Activated T-cell treated with anti-CD3 and anti-CD28 coated beads, Interleukin-2, amount 50 U/mL, for 72 hours (primary cell): ENCODE measurements at places on chromosomes 16 and 17.

DNA sequence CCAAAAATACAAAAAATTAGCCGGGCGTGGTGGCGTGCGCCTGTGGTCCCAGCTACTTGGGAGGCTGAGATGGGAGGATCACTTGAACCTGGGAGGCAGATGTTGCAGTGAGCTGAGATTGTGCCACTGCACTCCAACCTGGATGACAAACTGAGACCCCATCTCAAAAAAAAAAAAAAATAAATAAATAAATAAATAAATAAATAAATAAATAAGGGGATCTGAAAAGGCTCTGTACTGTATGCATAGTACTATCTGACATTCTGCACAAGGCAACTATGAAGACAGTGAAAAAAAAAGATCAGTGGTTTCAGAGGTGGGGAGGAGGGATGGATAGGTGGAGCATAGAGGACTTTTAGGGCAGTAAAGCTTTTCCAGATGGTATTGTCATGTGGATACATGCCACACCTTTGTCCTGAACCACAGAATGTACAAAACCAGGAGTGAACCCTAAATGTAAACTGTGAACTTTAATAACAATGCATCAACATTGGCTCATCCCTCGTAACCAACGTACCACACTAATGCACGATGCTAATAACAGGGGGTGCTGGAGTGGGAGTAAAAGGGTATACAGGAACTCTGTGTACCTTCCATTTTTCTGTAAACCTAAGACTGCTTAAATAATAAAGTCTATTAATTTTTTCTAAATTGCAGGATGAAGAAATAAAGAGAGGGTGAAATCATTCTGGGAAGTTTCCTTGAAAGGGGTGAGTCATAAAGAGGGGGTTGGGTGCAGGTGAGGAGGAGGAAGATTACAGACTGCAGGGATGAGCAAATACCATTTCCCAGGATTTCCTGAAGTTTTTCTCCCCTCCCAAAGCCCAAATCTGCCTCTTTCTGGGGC lies 155.8 kb upstream of the SDK2 start:
- H3K4me1 ChIP-seq = no peaks in the 10 kb centered on the region
- no peak overlapping the region for H3K27ac ChIP-seq
- no peak for DNase-seq
- no peaks in the 10 kb centered on the region for H3K36me3 ChIP-seq
- no peak overlapping the region for H3K4me3 ChIP-seq

- no peak overlapping the region for H3K4me3 ChIP-seq
- H3K27ac ChIP-seq = no peak overlapping the region
- H3K27me3 ChIP-seq = no peaks in the 10 kb centered on the region
- H3K36me3 ChIP-seq = no peaks in the 10 kb centered on the region
Observed at GRCh38 chr17:8048236-8048635, 9.4 kb downstream of the ALOX15B start.

DNA sequence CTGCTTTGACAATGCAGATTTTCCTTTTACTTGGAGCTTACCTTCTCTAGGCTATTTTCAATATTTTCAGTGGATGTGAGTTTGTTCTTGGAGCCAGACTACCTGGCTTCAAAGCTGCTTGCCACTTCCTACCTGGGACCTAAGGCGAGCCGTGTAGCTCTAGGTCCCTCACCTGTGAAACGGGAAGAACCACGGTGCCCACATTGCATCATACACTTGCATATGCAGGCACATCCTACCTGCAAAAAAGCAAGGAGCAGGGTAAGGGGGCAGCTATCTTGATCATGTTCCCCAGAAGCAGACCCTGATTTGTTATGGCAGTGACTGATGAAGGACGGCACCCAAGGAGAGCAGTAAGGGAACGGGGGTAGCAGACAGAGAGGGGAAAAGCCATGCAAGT lies 27.0 kb upstream of the MPRIP start:
- peaks cover 29% of the 10 kb centered on the region for H3K4me1 ChIP-seq
- no peaks in the 10 kb centered on the region for H3K36me3 ChIP-seq
- no peak overlapping the region for H3K27ac ChIP-seq
- H3K27me3 ChIP-seq = no peaks in the 10 kb centered on the region

DNA sequence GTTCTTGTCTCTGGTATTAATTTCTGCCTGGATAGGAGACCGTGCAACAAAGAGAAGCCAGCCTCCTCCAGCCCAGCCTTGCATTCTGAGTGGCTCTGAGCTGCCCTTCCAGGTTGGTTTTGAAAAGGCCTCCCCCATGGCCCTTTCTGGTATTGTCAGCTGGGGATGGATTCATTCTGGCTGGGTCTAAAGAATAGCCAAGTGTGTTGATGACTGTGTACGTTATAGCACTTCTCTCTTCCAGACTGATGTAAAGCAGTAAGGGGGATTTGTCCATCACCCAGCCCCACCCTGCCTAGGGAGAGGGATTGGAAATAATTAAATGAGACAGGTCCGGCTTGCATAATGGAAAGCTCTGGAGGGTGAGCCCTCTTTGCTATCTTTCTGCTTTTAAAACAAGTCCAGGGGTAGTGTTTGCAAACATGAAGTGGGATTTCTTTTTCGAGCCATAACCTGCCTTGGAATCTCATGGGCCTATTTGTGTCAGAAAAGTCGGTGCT lies 146.4 kb downstream of the MSI2 start:
- H3K27me3 ChIP-seq = no peaks in the 10 kb centered on the region
- no peaks in the 10 kb centered on the region for H3K36me3 ChIP-seq
- H3K4me1 ChIP-seq = peaks cover 21% of the 10 kb centered on the region
- no peak overlapping the region for H3K27ac ChIP-seq
- DNase-seq = no peak

- H3K4me3 ChIP-seq = no peak overlapping the region
- H3K27me3 ChIP-seq = peaks cover under 1% of the 10 kb centered on the region
- H3K36me3 ChIP-seq = no peaks in the 10 kb centered on the region
- H3K27ac ChIP-seq = no peak overlapping the region
- H3K4me1 ChIP-seq = no peaks in the 10 kb centered on the region
- no peak for DNase-seq
Observed at GRCh38 chr17:68053231-68054013, 17.9 kb downstream of the KPNA2 start.

DNA sequence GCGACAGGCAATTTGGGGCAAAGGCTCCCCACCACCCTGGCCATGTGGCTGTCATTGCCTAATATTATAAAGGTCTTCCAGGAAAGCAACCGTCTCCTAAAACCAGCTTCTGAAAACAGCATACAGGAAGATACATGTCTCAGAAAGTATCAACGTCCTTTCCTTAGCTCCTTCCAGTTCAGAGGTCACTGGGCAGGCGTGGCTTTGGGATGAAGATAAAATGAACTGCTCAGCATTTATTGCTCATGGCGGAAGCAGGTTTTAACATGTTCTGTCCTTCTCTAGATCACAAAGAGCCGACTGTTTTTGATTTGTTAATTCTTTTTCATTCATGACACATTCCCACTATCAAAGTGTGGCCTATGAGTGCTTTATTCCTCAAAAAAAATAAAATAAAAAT lies 8.0 kb downstream of the CFAP20 start:
- no peak overlapping the region for H3K27ac ChIP-seq
- DNase-seq = no peak
- H3K36me3 ChIP-seq = no peaks in the 10 kb centered on the region
- H3K27me3 ChIP-seq = no peaks in the 10 kb centered on the region
- peaks cover 30% of the 10 kb centered on the region for H3K4me1 ChIP-seq

GRCh38 chr17:41835214-41835799 lies 725 bp downstream of the NT5C3B start:
- H3K4me1 ChIP-seq = peaks cover 18% of the 10 kb centered on the region
- peak overlapping the region; percentile 81 for H3K4me3 ChIP-seq
- H3K27ac ChIP-seq = no peak overlapping the region
- DNase-seq = no peak
- H3K27me3 ChIP-seq = peaks cover 10% of the 10 kb centered on the region

DNA sequence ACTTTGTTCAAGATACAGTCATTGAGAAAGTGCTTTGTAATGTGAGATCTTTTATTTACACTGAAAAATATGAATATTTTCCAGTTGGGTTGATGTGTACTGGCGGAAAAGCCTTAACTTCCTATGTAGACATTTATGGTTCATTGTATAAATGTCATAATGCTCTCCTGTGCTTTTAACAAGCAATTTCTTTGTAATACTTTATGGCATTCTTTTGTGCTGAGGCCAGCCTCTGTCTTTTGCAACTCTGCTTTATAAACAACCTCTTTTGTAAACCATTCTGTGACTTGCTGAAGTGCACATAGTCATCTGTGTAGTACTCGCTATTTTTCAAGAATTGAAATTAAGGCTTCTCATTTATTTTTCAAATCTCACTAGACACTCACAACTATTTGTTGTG lies 291.2 kb downstream of the CDH11 start:
- H3K27me3 ChIP-seq = no peaks in the 10 kb centered on the region
- H3K4me1 ChIP-seq = no peaks in the 10 kb centered on the region
- peaks cover 6% of the 10 kb centered on the region for H3K36me3 ChIP-seq
- H3K4me3 ChIP-seq = no peak overlapping the region
- no peak for DNase-seq

- H3K4me3 ChIP-seq = no peak overlapping the region
- DNase-seq = no peak
- H3K36me3 ChIP-seq = no peaks in the 10 kb centered on the region
- H3K27me3 ChIP-seq = no peaks in the 10 kb centered on the region
Observed at GRCh38 chr17:1180958-1181752, 1.4 kb upstream of the ABR start.

DNA sequence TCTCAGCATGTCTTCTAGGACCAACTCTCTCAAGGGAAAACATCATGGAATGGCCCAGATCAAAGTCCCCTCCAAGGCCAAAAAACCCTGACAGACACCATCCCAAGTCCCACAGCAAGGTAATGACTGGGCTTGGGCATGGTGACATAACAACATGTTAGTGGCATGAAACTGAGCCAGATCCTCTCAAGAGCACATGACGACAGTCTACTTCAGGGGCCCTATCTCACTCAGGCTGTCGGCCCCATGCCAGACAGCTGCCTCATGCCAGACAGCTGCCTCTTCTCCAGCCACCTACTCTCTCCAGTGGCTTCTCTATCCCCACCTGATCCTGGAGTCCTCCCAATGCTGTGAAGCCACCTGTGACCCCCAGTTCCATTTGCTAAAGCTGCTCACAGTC lies 18.4 kb downstream of the HSD11B2 start:
- no peaks in the 10 kb centered on the region for H3K4me1 ChIP-seq
- no peak for DNase-seq
- H3K27me3 ChIP-seq = no peaks in the 10 kb centered on the region
- H3K36me3 ChIP-seq = no peaks in the 10 kb centered on the region
- no peak overlapping the region for H3K4me3 ChIP-seq
